Kidney capillary endothelial cell (primary cell): ENCODE measurements at places on chromosomes 16 and 17.

DNA sequence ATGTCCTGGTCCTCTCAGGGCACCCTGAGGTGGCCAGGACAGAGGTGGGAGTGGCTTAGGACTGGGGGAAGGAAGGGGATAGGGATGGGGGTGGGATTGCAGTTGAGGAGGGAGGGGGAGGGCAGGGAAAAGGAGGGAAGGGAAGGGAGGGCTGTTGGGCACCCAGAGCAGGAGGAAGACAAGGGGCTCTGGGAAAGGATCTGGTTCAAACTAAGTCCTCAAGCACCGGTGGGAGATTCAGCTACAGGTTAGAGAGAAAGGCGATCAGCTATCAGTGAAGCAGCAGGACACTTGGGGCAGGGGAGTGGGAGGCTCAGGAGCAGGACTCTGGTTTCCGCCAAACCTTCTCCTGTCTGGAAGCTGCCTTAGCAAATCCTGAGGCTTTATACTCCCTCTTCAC lies 44.6 kb upstream of the ACSM2B start:
- DNase-seq: no peak

- no peak for DNase-seq
Measured at GRCh38 chr17:75262112-75262606, 480 bp downstream of the MRPS7 start.

DNA sequence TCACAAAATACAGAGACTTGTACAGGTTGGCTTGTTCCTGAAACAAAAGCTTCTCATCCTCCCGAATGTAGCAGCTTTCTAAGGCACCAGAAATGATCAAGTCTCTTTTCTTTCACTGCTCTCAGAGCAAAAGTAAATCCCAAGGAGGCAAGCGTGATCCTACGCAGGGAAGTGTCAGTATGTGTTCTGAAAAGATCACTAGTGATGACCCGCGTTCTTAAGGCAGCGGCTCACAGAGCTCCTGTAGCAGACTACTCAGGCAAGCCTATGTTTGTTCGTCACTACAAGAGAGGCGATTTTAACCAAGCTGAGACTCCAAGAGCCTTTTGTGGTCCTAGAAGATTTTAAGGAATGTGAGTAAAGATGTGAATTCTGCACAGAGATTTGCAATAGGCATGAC lies 34.5 kb downstream of the WIPI1 start:
- DNase-seq: no peak

DNA sequence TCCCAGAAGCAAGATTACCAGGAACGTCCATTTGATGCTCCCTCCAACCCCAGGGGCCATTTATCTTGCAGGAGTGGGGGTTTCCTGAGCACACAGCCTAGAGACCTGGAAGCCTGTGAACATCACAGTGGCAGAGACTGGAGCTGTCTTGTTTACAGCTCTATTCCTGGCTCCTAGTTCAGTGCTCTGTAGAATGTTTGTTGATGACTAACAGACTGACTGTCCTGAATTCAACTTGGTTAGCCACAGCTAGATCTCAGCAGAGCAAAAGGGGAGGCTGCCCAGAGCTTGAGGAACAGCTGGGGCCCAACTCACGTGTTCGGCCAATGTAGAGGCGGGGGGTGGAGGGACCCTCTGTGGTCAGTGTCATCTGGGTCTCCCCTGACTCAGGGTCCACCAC lies 6.6 kb downstream of the ERN2 start:
- no peak for DNase-seq

GRCh38 chr17:43791589-43791988 lies 11.4 kb downstream of the CFAP97D1 start:
- DNase-seq: no peak

GRCh38 chr16:57810197-57811031 lies 8.1 kb upstream of the KIFC3 start:
- DNase-seq: peak; percentile 91

GRCh38 chr17:66378296-66378695 lies 75.9 kb downstream of the PRKCA start:
- DNase-seq: no peak

DNA sequence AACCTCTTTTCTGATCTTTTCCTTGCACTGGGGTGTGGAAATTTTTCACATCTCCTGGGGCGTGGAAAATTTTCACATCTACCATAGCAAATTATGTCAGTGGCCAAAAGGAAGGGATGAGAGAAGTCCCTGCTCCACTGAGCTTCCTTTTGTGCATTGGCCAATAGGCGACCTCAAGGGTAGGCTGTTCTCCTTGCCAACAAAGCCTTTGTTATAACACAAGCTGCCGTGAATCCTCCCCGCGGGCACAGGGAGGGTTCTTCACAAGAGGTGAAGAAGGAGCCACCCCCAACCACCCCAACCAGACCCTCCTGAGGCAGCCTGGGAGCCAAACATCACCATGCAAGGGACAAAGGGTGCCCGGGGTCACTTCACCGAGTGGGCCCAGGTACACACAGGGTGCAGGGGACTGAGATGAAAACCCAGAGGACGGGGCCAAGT lies 6.5 kb downstream of the SLC5A11 start:
- no peak for DNase-seq

GRCh38 chr16:50102051-50102746 lies 36.4 kb downstream of the HEATR3 start:
- no peak for DNase-seq
